ENCODE measurements at places on chromosomes 16 and 17.

- peak; percentile 63 for DNase-seq
Observed at GRCh38 chr16:46673320-46674013, 15.5 kb downstream of the VPS35 start.

- peak; percentile 65 for DNase-seq
Observed at GRCh38 chr17:78986649-78987328, 7.1 kb upstream of the LGALS3BP start.

- DNase-seq: no peak
Observed at GRCh38 chr16:2053897-2054296, 6.1 kb downstream of the TSC2 start.

DNA sequence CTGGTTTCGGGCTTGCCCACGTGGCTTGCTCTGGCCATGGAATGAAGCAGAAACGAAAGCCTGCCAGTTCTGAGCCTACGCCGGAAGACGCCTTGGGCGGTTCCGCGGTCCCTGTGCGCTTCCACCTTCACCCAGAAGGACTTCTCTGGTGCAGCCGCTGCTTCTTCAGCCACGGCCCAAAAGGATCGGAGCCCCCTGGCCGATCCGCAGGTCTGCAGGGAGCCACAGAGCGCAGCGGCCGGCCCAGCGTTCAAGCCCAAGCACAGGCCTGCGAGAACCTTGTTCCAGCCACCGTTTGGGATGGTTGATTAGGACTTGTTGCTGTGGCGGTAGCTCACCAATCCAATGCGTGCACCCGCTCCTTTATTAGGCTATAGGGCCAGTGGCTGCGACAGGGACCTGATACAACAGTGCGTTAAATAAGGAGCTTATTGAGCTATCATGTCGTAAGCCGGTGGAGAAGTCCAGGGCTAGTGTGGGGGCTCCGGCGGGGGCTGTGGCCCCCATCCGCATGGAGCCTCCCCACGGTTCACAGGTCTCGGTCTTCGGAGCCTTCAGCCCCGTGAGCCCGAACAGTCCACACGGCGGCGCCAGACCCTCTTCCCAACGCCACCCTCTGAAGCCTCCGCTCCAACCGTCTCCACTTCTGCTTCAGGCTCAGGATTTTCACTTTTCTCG is 10.2 kb upstream of the MPP2 start:
- DNase-seq: no peak

- DNase-seq: peak; percentile 48
Observed at GRCh38 chr16:83315271-83315670, 492.5 kb upstream of the HSBP1 start.

DNA sequence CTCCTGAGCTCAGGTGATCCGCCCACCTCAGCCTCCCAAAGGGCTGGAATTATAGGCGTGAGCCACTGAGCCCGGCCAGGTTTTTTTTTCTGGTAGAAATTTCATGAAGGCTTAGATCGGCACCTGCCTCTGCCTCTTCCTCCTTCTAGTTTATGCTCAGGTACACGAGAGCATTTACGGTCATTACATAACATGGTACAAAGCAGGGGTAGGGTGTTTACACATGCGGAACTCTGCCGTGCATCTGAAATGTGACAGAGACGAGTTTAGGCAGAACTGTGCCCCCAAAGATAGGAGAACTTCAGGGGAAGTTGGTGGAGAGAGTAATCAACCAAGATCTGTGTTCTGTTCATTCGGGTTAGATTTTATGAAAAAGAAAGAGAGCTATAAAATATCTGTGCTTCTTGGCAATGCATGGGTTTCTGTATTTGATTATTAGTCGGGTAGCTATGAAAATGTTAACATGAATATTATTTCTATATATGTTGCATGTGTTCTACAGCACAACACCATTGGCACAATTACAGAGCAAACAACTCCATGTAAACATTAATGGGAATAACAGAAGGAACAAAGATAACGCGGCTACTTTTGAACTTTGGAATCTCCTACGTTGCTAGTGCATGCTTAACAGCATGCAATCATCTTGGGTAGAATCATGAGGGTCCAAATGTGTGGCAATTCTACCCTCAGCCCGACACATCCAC is 23.5 kb upstream of the MAP2K6 start:
- no peak for DNase-seq

- no peak for DNase-seq
Observed at GRCh38 chr16:647173-647902, 1.8 kb upstream of the WDR90 start.

DNA sequence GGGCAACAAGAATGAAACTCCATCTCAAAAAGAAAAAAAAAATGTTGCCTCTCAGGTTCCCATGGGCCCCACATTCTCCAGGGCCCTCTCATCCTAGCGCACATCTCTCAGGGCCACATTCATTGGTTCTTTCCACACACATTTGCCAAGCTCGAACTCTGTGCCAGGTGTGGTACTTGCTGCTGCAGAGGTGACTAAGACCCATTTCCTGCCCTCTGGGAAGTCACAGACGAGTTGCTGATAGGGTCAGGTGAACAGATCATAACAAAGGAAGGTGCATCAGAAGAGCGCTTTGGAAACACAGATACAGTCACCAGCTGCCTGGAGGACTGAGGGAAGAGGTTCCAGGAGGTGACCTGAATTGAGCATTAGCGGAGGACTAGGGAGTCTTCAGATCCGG is 1.0 kb downstream of the GSDMA start:
- no peak for DNase-seq

All from EL (cell line).